ENCODE measurements at places on chromosomes 1 and 21. TPM values are rescaled to one million over a fixed set of nuclear protein-coding genes. Genes with fewer than 3 reads are reported as not detected.

Gene DNASE2B
- total RNA-seq, result not detected

Gene RAP1GAP
- total RNA-seq, result 36.0 TPM

Gene BNIPL
- not detected for total RNA-seq

Gene KRTAP13-2
- not detected for total RNA-seq

Gene TMEM35B
- total RNA-seq, result 24.6 TPM

Gene FCRL5
- not detected for total RNA-seq

Gene ABCA4
- total RNA-seq, result under 0.01 TPM

Gene OLIG1
- not detected for total RNA-seq

Gene FOXO6
- 3.8 TPM for total RNA-seq

Gene RCSD1
- not detected for total RNA-seq

Gene FBXO44
- total RNA-seq, result 5.5 TPM

Gene HP1BP3
- 113 TPM for total RNA-seq

Gene PNRC2
- total RNA-seq, result 45.8 TPM

Gene CCDC190
- 0.38 TPM for total RNA-seq

Gene AMY1B
- not detected for total RNA-seq

Gene TTLL10
- not detected for total RNA-seq

All from mesangial cell (primary cell).